ENCODE measurements at places on chromosomes 3 and 15.

GRCh38 chr3:24062916-24063315 lies 117.8 kb downstream of the NR1D2 start:
- DNase-seq, result no peak

GRCh38 chr3:10962481-10963036 lies 30.0 kb upstream of the SLC6A1 start:
- DNase-seq, result no peak

DNA sequence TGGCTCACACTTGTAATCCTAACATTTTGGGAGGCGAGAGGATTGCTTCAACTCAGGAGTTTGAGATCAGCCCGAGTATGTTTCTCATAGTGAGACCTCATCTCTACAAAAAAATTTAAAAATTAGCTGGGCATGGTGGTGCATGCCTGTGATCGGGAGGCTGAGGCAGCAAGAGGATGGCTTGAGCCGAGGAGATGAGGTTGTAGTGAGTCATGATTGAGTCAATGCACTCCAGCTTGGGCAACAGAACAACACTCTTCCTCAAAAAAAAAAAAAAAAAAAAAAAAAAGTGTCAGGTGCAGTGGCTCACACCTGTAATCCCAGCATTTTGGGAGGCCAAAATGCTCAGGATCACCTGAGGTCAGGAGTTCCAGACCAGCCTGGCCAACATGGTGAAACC lies 2.4 kb downstream of the RPL39L start:
- DNase-seq, result no peak

DNA sequence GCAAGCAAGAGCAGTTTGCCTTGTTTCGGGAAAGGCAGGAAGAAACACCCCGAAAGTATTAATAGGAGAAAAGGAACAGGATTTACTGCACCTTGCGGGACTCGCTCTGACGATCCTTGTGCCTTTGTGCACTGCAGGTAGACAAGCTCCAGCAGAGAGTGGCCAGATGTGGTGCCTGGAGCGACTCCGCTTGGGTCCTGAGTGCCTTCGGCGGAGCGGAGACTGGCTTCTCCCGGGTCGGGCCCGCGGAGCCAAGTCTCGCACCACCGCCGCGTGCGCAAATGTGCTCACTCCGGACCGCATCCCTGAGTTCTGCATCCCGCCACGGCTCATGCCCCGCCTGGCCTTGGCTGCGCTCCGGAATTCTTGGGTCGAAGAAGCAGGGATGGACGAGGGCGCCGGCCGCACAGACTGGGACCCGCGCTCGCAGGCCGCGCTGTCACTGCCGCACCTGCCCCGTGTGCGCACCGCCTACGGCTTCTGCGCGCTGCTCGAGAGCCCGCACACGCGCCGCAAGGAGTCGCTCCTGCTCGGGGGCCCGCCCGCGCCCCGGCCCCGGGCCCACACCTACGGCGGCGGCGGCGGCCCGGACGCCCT lies 769 bp downstream of the C2CD4A start:
- no peak for DNase-seq

DNA sequence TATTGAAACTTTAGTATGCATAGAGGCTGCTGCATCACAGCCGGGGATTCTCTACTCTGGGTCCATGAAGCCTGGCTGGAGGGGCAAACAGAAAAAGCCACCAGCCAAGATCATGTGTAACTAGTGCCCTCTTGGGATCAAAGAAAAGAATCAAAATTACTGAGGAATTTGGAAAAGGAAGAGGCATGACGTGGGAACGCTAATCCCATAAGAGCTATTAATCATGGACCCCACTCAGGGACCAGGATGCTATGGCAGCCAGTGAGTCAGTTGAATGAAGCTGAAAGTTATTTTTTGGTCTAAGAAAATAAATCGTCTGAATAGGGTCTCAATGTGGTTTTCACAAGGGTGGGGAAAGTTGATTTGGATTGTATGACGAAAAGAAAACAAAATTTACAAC lies 1165.1 kb downstream of the ROBO2 start:
- peak; percentile 68 for DNase-seq

DNA sequence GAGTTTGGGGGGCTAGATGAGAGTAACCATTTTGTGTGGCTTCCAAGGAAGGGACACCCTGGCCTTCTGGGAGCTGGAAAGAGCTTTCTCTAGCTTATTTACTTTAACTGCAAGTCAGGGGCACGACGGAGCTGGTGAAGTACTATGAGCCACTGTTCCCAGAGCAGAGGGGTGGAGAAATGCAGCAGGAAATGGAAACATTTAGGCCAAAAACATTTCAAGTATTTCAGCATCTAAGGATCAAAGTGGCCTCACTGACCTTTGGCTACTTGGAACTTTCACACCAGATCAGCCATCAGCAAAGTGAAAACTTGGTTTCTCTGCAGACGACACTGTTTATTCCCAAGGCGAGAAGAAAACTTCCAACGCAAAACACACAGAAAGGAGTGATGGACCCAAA lies 7.9 kb downstream of the DGKG start:
- DNase-seq, result no peak

DNA sequence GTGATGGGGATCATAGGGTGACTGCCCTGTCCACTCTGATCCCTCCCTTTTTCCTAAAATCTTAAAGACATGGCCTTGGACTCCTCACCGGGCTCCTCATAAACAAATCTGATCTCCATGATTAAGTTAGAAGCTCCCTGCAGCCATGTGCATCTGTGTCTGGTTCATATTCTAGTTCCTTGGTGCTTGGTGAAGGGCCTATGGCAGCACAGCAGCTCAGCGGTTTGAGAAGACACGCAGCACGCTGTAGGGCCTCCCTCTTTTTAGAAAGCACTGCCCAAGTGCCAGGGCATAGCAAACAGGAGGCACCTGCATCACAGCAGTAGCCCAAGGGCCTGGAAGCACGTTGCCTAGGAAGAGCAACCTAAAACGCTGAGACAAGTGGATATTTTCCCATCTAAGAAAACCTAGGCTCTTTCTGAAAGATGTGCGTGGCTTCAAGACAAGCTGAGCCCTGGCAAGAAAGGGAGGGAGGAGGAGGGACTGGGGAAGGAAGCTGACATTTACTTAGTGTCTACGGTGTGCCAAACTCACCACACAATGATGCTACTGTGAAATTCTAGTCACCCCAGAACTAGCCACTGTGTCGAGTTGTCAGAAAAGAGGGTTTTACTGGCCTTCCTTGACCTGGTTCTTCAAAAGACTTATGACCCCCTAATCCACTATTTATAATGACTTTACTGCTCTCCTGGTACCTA lies 14.9 kb upstream of the ULK3 start:
- DNase-seq, result no peak

- DNase-seq, result no peak
Observed at GRCh38 chr3:30453360-30454039, 152.9 kb upstream of the TGFBR2 start.

- DNase-seq, result no peak
Observed at GRCh38 chr3:196997311-196997710, 28.7 kb upstream of the PIGZ start.

GRCh38 chr3:171776839-171777583 lies 33.3 kb downstream of the PLD1 start:
- no peak for DNase-seq

DNA sequence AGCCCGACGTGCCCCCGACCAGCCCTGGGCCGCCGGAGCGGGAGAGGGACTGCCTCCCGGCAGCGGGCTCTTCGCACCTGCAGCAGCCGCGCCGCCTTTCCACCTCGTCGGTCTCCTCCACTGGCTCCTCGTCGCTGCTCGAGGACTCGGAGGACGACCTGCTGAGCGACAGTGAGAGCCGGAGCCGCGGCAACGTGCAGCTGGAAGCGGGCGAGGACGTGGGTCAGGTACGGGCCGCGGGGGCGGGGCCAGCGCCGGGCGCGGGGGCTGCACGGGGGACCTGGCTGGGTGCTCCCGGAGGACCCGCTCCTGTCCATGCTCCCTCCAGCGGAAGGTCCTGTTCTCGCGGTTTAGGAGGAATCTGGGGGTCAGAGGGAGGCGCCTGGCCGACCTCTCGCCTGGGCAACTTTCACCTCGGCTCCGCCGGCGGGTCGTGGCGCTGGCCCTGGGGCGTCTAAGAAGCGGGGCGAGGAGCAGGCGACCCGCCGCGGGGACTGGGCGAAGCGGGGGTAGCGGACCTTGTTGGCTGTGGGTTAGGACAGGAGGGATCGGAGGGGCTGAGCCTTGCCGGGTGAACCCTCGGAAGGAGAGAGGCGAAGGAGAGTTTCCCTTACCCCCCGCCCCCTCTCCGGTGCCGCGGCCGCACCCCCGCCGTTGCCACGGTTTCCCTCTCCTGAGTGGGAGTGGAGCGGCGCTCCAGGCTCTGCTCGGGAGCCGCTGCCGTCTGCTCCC lies 682 bp downstream of the ITPKA start:
- no peak for DNase-seq

DNA sequence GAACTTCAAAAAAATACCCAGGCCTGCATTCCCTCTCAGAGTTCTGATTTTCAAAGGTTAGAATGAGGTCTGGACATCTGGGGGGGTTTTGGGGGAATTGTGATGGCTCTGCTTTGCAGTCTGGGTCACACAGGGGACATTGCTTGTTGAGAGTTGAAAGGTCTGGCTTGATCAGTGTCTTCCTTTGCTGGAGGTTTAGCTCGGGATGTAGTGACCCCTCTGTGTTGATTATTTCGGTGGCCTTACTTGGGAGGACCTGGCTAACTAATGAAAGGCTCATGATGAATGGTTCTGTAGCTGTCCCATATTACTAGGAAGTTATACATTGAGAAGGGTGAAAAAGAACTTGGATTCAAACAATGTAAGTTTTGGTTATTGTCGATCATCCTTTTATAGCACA lies 23.7 kb downstream of the TPM1 start:
- no peak for DNase-seq

DNA sequence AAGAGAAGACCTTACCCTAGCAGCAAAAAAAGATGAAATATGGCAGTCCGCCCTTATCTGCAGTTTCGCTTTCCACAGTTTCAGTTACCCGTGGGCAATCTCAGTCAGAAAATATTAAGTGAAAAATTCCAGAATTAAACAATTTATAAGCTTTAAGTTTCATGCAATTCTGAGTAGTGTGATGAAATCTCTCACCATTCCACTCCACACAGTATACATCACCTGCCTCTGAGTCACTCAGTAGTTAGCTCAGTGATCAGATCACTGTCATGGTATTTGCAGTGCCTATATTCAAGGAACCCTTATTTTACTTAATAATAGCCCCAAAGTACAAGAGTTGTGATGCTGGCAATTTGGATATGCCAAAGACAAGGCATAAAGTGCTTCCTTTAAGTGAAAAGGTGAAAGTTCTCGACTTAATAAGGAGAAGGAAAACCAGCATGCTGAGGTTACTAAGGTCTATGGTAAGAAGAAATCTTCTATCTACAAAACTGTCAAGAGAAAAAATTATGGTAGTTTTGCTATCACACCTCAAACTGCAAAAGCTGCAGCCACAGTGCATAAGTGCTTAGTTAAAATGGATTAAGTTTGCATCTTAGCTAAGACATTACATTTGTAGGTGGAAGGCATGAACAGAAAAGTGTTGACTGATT lies 48.1 kb downstream of the HSPBAP1 start:
- no peak for DNase-seq

GRCh38 chr3:69181592-69182211 lies 59.3 kb upstream of the LMOD3 start:
- no peak for DNase-seq
